ENCODE measurements at places on chromosomes 6 and 20.
A peak's percentile ranks its signal among the peaks of the same experiment; 100 is the strongest.

GRCh38 chr6:132614554-132614953 is 9.5 kb downstream of the TAAR2 start:
- DNase-seq, result no peak

- DNase-seq, result peak; percentile 68
Measured at GRCh38 chr6:128491610-128492206, 28.7 kb downstream of the PTPRK start.

GRCh38 chr20:58004146-58004545 is 224.3 kb downstream of the ANKRD60 start:
- no peak for DNase-seq

GRCh38 chr6:33744001-33744848 is 2.5 kb downstream of the IP6K3 start:
- peak; percentile 47 for DNase-seq

GRCh38 chr20:62603021-62603906 is 39.0 kb upstream of the SLCO4A1 start:
- DNase-seq, result no peak

DNA sequence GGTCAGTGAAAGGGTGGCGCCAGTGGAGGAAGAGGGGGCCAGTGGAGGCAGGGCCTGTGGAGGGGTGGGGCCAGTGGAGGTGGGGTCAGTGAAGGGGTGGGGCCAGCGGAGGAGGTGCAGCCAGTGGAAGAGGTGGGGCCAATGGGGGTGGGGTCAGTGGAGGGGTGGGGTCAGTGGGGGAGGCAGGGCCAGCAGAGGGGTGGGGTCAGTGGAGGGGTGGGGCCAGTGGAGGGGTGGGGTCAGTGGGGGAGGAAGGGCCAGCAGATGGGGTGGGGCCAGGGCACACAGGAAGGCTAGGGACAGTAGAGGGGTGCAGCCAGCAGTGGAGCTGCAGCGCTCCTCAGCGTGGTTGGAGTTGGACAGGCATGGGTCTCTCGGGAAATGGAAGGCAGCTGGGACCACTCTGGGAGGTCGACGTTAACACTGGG is 18.7 kb downstream of the ADRM1 start:
- no peak for DNase-seq

DNA sequence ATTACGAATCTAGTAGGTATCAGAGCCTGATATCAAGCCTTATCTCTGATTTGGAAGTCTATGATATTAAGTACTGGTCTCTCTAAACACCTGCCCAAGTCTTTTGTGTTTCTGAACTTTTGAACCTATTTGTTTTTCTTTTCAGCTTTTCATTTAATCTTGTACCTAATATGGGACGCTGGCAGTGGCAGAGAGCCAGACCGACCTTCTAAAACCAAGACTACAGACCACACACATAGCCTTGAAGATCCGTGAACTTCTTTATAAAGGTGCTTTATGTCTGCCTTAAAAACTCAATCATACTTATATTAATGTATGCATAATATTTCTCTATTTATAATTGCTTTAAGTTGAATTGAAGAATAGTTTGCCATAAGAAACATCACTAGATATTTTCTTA is 12.6 kb upstream of the PTCHD4 start:
- no peak for DNase-seq
